ENCODE measurements at places on chromosomes 6 and 20.

GRCh38 chr20:25454153-25454900, 46.9 kb downstream of the GINS1 start:
- DNase-seq, result no peak

DNA sequence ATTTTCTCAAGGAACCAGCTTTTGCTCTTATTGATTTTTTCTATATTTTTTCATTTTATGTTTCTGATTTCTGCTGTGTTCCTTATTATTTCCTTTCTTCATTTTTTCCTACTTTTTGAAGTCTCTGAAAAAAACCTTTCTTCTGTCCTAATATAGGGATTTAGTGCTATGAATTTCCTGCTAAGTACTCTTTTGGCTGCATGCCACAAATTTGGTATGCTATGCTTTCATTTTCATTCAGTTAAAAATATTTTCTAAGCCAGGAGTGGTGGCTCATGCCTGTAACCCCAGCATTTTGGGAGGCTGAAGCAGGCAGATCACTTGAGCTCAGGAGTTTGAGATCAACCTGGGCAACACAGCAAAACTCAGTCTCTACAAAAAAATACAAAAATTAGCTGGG, 30.6 kb downstream of the SIRPD start:
- DNase-seq, result no peak

- no peak for DNase-seq
These were observed 15.1 kb downstream of the AAR2 start for GRCh38 chr20:36251426-36251825.

- no peak for DNase-seq
These were observed 243.3 kb downstream of the SOX4 start for GRCh38 chr6:21836772-21837425.

- DNase-seq, result no peak
These were observed 54.7 kb upstream of the PDE7B start for GRCh38 chr6:135796643-135797305.

DNA sequence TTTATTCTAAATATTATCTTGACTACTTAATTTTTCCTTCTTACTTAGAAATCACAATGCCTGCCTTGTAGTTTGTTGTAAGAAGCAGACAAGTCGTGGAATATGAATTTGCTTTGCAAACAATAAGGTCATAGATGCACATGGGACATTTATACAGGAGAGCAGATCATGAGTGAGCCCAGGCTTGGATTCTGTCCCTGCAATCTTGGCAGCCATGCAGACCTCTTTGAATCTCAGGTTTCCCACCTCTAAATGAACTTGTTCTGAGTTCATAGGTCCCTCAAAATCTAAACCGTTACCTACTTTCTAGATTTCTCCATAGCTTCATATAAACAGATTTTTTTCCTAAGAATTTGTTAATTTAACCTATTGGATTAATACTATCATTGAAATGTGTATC, 19.5 kb downstream of the KIAA0408 start:
- no peak for DNase-seq

- DNase-seq, result no peak
These were observed 1125.7 kb downstream of the HACE1 start for GRCh38 chr6:103734016-103734415.

GRCh38 chr6:145631374-145631773, 103.9 kb downstream of the EPM2A start:
- DNase-seq, result no peak

GRCh38 chr6:71080826-71081225, 124.0 kb upstream of the B3GAT2 start:
- no peak for DNase-seq

DNA sequence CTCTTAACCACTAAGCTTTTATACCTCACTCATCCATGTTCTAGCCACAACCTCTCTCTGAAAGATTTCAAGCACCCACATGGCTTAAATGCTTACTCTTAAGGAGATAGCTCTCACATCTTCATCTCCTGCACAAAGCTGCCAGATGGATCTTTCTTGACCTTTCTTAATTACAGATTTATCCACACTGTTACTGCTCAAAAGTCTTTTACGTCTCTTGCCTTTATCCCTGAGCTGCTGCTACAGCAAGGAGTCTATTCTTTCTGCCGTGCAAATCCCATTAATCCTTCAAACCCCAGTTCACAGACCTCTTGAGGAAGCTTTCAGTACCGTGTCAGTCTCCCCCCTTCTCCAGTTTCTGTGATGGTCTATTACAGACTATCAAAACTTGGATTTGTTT, 54.6 kb downstream of the B4GALT5 start:
- DNase-seq, result peak; percentile 51

DNA sequence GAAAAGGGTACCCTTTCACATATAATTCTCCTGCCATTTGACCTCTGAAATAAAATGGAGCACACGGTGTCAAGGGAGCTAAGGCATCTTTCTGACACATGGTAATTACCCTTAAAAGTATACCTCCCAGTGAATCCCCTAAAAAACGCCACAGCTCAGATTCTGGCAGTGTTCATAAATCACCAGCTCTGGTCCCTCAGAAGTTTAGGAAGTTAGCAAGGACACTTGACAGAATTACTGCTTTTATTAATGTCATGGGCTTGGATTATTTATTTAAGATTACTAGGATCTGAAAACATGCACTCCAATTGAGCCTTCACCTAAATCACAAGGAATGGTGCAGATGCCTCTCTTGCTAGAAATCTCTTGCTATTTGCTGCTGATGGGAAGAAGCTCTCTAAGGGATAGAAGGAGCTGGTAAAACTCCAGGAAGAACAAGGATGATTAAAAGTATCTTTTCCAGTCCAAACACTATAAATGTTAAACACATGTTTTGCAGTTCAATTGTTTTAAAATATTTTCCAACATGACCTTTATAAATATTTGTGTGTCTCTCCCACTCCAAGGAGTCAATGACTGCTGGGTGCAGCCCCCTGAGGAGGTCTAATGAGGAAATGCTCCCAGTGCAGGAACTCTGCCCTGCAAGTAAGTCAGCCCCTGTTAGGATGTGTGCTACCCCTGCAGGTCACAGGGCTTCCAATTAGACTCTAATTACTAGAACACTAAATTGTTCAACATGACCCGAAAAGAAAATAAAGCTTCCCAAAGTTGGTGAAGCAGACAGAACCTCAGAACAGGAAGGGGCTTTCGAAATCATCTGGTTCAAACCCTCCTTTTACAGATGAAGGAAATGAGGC, 230.3 kb downstream of the TFAP2A start:
- no peak for DNase-seq

- no peak for DNase-seq
These were observed 100.4 kb downstream of the JAG1 start for GRCh38 chr20:10573273-10573950.

- DNase-seq, result no peak
These were observed 49.7 kb downstream of the TP53INP2 start for GRCh38 chr20:34753706-34754461.

- DNase-seq, result no peak
These were observed 102.7 kb downstream of the RIN2 start for GRCh38 chr20:19860737-19861136.

DNA sequence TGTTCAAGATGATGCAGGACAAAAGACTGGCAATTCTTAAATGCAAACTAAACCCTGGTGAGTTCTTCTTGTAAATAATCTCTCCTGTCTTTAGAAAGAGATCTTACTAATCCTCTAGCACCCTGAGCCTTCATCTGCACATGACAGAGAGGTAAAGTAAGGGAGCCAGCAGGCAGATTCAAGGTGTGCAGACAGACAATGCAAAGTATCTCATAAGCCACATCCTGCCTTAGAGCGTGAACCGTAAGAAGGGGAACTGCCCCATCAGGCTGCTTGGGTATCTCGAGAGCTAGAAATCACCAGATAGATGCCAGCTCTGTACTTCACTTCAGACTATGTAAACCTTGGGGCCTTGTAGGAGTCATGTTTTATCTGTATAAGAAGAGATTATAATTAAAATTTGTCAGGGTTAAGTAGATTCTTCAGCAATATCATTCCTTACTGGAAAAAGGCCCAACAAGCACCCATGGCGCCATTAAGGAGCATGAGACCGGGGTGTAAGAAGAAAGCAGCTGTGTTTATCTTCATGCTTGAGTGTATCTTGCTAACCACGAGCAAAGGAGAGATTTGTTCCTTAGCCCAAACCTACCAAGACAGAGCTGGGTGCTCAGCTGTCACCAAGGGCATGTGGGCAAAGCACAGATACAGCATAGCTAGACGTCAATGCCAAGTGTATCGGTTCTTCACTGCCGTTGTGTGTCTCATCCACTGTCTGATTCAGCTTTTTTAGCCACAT, 24.4 kb downstream of the CNR1 start:
- DNase-seq, result peak; percentile 30

DNA sequence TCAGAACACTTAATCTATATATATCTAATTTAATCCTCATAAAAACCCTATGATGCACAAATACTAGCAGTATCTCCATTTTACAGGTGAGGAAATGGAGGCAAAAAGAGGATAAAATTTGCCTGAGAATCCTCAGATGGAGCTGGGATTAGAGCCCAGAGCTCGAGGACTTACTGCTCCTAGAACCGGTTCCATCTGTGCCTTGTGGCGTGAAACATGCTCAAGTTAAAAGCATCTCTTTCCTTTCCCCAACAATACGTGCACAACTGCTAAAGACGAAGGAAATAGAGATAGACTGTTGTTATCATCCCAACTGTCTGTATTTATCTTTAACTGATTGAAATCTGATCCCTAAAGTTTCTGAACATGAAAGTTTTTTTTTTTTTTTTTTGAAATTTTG, 367.6 kb upstream of the SOX4 start:
- DNase-seq, result no peak

Measured in D341Med (cell line).